ENCODE measurements at places on chromosomes 1 and 21.

GRCh38 chr1:8962812-8963530, 17.3 kb downstream of the CA6 start:
- peak; percentile 69 for DNase-seq

GRCh38 chr1:248905662-248906008, 400 bp upstream of the PGBD2 start:
- no peak for DNase-seq

- no peak for DNase-seq
Measured at GRCh38 chr1:152252157-152252556, 28.2 kb upstream of the HRNR start.

DNA sequence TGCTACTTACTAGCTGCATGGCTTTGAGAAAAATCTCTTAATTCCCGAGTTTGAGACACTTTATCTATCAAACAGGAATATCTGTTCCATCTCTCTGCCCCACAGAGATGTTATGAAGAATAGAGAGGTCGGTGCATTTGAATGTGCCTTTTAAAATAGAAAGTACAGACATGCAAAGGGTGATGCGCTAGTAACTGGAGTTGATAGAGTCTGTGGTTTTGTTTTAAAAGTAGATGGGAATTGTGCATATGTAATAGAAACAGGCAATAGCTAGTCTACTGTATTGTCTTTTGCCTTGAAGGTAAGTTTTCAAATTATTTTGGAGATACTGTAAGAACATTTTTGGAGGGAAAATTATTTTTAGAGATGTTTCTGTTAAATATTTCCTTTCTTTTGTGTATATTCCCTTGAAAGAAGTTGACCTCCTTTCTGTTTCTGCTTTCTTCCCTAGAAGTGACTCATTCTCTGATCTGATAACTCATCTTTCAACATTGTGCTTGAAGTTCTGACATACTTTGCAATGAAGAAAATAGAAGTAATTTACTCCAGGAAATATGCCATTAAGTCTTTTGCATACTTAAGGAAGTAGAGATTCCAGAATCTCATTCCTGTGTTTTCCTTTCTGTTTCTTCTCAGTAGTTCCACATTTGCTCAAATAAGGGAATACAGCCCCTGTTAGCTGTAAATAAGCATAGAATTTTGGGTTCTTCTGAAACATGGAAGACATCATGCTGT, 151.6 kb downstream of the SDCCAG8 start:
- DNase-seq: no peak

DNA sequence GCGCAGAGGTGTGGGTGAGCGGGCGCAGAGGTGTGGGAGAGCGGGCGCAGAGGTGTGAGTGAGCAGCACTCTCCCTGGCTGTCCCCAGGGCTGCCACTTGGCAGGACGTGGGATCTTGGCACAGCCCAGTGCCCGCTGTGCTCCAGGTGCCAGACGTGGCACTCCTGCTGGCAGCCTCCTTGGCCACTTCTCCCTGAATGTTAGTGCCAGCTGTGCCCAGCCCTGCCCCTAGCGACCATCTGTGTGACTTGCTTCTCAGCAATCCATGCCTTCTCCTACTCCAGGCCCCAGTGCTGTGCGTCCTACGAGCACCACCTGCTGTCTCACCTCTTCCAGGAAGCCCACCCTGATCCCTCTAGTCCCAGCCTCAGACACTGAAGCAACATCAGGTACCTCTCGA, 30.5 kb downstream of the KRTAP10-1 start:
- no peak for DNase-seq

GRCh38 chr1:53608071-53608470, 130.9 kb downstream of the GLIS1 start:
- DNase-seq: no peak

DNA sequence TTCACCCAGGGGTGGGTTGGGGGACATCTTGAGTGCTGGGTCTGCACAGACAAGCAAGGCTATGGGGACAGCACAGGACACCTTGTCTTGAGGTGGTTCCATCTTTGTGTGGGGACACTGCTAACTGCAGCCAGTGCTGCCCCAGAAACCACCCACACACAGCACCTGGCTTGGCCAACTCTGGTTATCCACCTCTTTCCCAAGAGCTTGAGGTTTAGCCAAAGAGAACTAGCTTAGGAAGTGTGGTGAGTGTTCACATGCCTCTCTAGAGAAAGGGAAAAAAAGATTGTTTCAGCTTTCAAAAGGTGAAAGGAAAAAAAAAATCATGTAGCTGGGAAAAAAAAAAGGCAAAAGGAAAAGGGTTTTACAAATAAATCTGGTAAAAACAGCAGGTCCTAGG, 32.4 kb downstream of the BCAR3 start:
- no peak for DNase-seq

DNA sequence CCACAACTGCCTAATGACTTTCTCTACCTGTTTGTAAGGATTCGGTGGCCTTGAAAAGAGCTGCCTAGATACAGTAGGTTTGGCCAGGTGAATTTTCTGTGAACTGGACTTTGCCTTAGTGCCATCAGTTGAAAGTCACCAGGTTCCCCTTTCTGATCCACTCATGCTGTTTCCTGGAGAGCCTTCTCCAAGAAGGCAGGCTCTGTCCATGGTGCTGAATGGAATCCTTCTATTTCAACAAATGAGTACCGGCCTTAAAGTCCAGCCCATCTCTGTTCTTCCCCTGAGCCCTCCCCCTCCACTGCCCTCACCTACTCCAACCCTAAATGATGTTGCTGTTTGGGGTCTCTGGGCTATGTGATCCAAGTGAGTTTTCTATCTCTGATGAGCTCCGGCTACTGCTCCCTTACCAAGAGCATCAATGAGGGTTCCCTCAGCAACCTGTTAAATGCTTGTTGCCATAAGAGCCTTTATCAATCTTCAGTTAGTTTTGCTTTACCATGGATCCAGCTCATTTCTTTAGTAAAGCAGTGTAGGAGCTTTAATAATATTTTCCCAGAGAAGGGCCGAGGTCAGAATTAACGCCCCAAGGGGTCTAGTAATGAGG, 500.4 kb downstream of the PTPRU start:
- peak; percentile 67 for DNase-seq

GRCh38 chr1:185432948-185433347, 115.9 kb upstream of the IVNS1ABP start:
- no peak for DNase-seq

DNA sequence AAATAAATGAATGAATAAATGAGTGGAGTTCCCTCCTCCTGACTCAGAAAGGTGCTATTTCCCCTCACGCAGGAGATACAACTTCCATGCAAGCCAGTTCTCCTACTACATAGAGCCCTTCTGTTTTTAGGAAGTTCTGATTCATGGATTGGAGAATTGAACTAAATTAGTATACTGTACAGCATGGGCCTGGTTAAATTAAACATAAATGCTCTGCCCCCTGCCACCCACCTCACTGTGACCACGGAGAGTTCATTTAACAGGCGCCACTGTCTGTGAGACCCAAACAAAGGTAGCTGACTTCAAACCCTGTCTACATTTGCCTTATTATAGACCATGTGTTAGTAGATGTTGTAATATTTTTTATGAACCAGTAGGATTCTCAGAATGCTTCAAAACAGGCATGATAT, 9.1 kb upstream of the IRF2BP2 start:
- no peak for DNase-seq

GRCh38 chr1:95179205-95179986, 54.6 kb upstream of the RWDD3 start:
- no peak for DNase-seq

- no peak for DNase-seq
Measured at GRCh38 chr1:88595355-88596002, 88.6 kb upstream of the PKN2 start.

- no peak for DNase-seq
Measured at GRCh38 chr1:202281316-202282024, 60.3 kb downstream of the UBE2T start.

- no peak for DNase-seq
Measured at GRCh38 chr1:192575499-192576189, at the start of gene RGS1. TSS of gene RGS1 (plus strand) at chr1:192575773. CDS start at chr1:192575793, 20 bp downstream.

GRCh38 chr1:245418077-245418476, 263.3 kb downstream of the KIF26B start:
- no peak for DNase-seq

GRCh38 chr1:67818162-67818561, 15.1 kb downstream of the GNG12 start:
- no peak for DNase-seq

DNA sequence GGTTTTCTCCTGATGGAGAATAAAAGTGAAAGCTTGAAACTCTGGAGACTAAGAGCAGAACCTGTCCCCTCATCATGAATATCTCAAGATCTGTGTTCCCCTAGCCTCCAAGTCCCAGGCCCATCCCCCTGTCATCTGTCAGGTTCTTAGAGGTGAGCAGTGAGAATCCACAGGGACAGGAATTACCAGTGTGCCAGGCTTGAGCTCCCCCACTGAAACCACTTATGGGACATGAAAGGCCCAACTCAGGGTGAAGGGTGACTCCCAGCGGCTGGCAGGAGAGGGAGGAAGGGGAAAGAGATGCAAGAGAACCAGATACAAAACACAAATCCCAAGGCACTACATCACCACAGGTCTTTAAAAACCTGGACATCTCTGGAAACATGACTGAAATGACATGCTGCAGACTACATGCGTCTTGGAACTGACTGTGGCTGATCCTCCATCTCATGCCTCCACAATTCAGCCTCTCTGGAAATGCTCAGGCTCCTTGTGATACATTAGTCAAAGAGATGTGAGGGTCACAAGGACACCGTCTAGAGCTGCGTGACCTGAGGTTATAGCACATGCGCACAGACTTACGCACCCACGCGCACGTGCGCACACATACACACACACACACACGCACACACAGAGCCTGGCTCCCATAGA, 6.8 kb upstream of the LY9 start:
- DNase-seq: no peak

DNA sequence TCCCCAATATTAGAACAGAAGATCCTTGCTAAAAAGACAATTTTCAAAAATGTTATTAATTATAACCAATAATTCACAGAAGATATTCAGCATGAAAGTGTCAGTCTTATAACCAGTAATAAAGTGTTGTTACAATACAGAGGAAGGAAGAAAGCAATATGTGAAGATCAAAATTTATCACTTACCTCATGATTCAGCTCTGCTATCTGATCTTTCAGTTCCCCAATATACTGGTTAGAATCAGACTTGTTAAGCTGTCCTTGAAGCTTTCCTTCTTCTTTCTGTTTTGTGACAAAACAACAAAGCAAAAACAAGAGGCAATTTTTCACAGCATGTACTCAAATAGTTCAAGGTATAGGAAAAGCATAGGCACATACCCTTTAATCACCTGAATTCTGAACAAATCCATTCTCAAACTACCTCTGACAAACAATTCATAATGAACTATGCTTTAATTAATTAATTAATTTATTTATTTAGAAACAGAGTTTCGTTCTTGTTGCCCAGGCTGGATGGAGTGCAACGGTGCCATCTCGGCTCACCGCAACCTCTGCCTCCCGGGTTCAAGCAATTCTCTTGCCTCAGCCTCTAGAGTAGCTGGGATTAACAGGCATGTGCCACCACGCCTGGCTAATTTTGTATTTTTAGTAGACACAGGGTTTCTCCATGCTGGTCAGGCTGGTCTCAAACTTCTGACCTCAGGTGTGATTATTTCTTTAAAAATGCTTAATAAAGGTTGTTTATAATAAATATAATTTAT, 76.9 kb upstream of the GFI1 start:
- no peak for DNase-seq

- DNase-seq: no peak
Measured at GRCh38 chr1:101220906-101221305, 15.9 kb upstream of the S1PR1 start.

DNA sequence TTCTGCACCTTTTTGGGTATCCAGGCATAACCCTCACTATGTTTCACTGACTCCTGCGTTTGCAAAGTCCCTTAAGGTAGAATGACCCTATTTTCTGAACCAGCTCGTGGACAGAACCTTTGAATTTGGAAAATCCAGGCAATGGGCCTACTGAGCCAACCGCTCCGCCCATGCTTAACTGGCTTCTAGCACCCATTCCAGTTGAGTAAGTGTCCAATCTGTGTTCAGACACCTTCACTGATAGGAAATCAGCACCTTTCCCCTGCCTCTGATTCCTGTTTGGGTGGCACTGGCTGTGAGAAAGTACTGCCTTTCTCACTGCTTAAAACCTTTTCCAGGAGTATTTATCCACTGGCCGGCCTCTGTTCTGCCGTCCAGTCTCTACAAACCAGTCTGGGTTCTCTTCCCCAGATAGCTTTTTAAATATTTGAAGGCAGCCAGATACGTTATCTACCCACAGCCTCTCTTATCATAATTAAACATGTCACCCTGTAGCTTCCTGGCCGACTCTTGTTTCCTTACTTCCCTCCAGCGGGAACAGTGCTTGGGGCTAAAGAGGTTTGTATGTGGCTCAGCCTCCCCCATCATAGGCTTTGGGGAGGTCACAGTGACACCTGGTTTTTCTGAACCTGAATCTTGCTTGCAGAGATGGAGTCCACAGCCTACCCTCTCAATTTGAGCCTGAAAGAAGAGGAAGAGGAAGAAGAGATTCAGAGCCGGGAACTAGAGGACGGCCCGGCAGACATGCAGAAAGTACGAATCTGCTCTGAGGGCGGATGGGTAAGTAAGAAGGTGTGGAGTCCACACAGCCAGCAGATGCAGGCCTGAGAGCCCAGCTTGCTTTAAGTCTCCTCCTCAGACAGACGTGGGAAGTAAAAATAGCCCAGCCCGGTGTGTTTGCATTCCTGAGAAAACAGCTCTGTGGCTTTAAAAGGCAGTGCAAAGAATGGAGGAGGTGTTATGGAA, 1.3 kb downstream of the POGK start:
- no peak for DNase-seq

- DNase-seq: no peak
Measured at GRCh38 chr1:203671047-203671446, 44.4 kb downstream of the ATP2B4 start.

GRCh38 chr1:197083474-197083873, 16.4 kb upstream of the F13B start:
- no peak for DNase-seq

DNA sequence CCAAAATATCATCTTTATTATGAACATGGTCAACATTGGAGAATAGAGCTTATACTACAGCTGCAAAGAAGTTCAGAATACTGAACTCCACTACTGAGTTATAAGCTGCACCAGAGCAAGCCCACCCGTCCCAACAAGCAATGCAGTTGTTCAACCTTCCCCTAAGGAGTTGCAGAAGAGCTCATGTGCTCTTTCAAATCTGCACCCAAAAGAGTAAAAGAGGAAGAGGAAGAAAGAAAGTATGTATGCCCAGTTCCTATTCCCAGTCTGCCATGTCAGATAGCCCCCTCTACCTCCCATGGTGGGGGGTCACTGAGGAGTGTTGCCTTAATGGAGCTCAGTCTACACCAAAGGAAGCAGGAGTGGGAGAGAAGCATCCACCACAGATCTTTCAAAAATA, 6.9 kb downstream of the C1orf162 start:
- DNase-seq: no peak

DNA sequence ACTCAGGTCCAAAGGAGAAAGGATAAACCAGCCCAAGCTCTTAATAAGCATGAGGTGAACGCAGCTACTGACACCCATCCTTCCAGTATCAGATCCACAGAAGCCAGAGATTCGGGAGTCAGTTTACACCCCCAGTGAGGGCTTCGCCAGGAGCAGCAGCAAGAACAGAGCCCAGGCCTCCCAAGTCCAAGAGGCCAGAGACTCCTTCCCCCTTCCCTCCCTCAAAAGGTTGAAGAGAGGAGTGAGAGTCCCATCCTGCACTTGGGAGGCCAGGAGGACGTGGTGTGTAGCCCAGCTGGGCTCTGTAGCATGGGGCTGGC, 72.8 kb downstream of the MRPL37 start:
- DNase-seq: no peak

GRCh38 chr21:26708223-26708800, 135.2 kb upstream of the CYYR1 start:
- DNase-seq: no peak
